HT1080 (cell line): ENCODE measurements at places on chromosomes 4 and X. TPM values are rescaled to one million over a fixed set of nuclear protein-coding genes. Genes with fewer than 3 reads are reported as not detected.

The CDX4 gene
- not detected in 2 replicates for total RNA-seq

The CYP2U1 gene
- total RNA-seq: 6.4 TPM in 2 replicates

The RASL11B gene
- total RNA-seq: not detected in 2 replicates

The SATL1 gene
- not detected in 2 replicates for total RNA-seq

- no peak for DNase-seq
Measured at GRCh38 chr4:76708971-76709771, 188.8 kb downstream of the SOWAHB start.

GRCh38 chr4:145099653-145100052 is 1.5 kb downstream of the ABCE1 start:
- peak; percentile 32 for DNase-seq

- DNase-seq: peak; percentile 51
Measured at GRCh38 chrX:118520216-118521206, 24.9 kb downstream of the DOCK11 start.

DNA sequence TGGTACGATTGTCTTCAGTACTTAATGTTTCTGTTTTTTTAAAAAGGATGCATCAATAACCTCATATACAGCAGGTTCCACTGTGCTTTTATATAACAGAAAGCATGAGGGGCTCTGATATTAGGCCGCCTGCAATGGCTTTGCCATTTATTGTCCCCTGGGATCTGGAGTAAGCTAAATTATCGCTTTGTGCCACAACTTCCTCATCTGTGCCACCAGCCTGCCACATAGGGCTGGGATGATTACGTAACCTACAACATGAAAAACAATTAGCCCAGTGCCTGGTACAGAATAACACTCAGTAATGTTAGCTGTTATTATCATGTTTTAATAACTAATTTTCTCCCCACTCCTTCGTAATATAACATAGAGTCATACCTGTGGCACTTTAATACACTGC is 65.5 kb upstream of the TRIM2 start:
- no peak for DNase-seq
